ENCODE measurements at places on chromosomes 5 and 9.

GRCh38 chr5:10778179-10778910, 17.3 kb upstream of the DAP start:
- DNase-seq, result no peak

DNA sequence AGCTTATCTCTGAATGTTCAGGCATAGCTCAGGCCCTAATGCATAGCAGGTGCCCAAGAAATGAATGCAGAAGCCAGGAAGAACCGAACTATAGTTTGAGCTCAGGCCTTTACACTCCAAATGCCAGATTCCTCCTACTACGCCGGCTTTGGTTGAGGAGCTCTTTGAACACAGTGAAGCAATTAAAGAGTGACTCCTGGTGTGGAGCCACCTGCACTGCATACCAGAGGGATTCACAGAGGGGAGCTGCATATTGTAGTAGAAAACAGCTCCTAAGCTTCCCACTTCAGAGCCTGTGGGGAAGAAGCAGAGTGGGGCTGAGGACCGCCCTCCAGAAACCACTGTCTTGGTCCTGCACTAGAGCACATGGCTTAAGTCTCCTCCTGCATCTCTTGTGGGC, 14.5 kb upstream of the KCNMB1 start:
- no peak for DNase-seq

GRCh38 chr9:115005322-115005721, 74.9 kb upstream of the TNFSF8 start:
- DNase-seq, result no peak

- DNase-seq, result no peak
These were observed 596.6 kb upstream of the ZNF608 start for GRCh38 chr5:125343015-125343414.

DNA sequence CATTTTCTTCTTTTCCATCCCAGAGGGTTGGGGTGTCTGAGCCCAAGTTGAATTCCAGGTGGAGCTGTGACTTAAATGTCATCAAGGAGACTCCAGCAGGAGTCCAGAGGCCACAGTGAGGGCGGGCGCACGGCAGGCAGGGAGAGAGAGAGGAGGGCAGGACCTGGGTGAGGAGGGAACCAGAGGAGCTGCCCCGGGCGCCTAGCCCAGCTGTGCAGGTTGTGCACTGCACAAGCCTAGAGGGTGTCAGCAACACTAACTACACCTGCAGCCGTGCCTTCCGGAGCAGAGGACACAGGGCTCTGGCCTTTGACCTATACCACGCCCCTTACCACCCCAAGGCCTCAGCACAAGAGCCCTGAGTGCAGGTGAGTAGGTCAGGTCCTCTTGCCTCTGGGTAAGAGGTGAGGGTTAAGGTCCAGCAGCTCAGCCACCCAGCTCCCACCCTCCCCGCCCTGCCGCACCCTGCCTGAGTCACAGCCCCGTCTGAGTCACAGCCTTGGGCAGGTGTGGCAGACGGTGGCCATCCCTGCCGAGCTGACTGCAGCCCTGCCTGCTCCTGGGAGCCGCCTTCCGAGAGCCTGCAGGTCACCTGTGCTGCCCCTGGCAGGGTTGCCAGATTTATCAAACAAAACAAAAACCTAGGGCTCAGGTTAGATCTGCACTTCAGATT, 6.4 kb upstream of the AGPAT2 start:
- DNase-seq, result no peak

- no peak for DNase-seq
These were observed 670.5 kb upstream of the RGMB start for GRCh38 chr5:98102936-98103335.

DNA sequence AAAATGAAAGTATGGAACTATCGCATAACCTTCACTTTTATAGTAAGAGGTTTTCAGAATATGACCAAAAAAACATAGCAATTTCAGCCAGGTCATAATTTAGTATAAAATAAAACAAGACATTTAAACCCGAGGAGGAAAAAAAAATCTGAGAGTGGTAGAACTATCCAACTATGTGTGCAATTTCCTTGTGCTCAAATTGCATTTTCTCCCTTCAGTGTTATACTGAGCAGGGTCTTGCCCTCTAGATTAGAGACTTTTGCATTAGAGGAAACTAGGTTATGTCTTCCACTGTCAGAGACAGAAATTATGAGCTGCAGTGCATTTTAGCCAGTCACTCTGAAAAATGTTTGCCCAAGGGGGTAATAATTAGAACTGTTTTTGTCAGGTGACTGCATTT, 330.6 kb downstream of the NR2F1-AS1 start:
- DNase-seq, result no peak

- no peak for DNase-seq
These were observed 81.2 kb upstream of the TRPC7 start for GRCh38 chr5:136446565-136446964.

All from stimulated activated CD4-positive, alpha-beta T cell treated with anti-CD3 and anti-CD28 coated beads, Interleukin-1b, Interleukin-23, amount 100 ng/mL, for 4 hours (primary cell).